ENCODE measurements at places on chromosomes 6 and 20.
A peak's percentile ranks its signal among the peaks of the same experiment; 100 is the strongest.

GRCh38 chr20:46543033-46543432, 7.4 kb downstream of the OCSTAMP start:
- DNase-seq: no peak

DNA sequence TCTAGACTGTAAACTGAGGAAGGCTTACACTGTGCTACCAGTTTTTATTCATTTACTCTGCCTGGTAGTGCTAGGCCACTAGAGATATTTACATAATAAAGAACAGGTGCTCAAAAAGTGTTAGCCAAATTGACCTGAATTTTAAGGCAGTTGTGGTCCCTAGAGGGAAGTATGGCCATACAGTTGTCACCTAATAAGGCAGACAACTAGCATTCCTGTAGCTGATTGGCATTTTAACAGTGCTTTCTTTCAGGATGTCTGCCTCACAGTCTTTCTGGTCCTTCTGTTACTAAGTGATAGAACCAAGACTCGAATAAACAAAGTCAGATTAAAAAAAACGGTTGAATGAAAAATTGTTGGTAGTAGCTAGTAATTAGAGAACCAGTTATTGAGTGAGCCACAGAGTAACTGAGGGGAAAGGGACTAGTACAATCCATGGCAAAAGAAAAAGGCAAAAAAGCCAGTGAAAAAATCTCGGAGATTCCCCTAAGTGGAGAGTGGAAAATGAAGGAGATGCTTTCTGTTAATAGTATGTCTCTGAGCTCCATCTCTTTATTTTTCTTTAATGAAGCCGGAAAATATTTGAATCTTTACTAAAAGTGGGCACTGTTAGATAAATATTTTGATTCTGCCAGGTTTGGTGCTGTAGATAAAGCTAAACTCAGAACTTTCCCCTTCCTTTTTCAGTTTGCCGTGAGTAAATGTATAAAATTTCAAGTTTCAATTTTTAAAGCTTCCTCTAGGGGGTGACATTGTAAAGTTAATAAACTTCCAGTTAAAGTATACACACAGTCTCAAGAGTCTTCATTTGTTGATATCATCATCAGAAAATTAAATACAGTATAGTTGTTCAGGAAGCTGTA, 9.1 kb downstream of the VTA1 start:
- no peak for DNase-seq

DNA sequence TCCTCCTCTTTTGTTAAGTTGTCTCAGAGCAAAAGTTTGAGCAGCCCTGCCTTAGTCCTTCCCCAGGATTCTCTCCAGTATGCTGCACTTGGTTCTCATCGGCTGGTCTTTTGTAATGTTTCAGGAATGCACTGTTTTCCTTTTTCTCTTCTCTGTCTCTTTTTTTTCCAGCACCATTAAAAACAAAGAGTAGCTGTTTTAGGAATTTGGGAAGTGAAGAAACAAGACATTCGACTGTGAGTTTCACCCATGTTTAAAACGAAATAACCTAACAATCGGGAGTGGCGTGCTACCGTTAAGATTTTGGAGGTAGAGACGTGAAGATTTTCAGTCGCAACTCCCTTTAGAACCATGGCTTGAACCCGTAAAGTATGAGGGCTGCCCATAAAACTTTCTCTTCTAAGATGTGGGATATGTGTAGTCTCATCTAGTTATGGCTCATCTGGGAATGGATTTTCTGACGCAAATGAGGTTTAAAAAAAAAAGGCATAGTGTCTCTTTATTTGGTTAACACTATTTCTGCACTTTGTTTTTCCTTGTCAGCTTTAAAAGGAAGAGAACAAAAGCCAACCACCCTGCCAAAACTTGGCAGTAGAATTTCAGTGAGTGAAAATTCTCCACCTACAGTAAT, 35.9 kb upstream of the RAB23 start:
- peak; percentile 54 for DNase-seq

GRCh38 chr6:149846321-149846720, 17.8 kb downstream of the LRP11 start:
- peak; percentile 87 for DNase-seq

DNA sequence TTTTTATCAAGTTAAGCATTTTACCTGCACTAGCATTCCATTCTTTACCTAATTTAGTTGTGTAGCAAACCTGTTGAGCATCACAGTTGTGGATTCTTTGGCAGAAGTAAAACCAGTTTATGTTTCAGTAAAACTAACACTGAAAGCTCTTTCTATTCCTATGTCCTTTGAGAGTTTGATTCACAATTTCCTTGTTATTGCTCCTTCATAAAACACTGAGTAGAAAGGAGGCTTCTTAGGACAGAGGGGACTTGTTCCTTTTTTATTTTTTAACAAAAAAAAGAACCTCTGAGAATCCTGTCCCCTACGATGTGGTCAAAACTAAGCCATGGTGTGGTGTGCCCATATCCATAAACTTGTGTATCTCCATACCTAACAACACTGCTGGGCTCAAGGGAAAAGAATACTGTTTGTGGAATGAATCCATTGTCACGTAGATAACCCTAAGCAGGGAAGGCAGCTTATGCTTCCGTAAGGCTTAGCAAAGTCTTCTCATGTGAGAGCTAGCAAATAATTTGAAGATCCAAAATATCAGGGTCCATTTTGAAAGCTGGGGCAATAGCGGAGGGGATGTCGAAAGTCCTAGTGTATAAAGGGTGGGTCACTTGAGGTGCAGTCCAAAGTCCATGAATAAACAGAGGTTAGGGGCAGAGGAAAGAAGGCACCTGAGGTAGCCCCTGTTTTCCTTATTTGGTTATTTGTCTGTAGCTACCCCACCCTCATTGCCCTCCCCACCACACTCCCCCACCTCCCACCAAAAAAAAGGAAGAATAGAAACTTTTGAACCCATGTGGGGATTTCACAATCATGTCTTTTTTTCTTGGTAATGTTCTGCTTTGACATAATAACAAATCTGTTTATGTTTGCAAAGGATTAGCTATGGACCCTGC, 71.0 kb downstream of the PLAGL1 start:
- no peak for DNase-seq

GRCh38 chr6:157226761-157227160, 96.6 kb downstream of the TMEM242 start:
- no peak for DNase-seq

- DNase-seq: peak; percentile 17
These were observed 607.3 kb upstream of the CITED2 start for GRCh38 chr6:139981768-139982181.

DNA sequence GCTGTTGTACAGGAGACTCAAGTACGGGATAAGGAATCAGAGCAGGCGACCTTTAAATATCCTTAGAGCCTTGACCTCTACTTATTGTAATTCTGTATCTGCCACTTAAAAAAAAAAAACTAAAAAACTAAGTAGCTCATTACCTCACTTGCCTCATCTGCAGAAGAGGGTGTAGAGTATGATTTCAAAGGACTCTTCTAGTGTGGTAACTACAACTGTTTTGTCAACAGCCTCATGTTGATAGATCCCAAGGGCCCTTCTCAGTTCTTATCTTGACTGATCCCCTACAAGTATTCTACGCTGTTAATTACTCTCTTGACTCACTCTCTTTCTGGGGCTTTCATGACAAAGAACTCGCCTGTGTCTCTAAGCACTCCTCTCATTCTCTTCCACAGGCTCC, 16.7 kb upstream of the PDYN start:
- DNase-seq: no peak

DNA sequence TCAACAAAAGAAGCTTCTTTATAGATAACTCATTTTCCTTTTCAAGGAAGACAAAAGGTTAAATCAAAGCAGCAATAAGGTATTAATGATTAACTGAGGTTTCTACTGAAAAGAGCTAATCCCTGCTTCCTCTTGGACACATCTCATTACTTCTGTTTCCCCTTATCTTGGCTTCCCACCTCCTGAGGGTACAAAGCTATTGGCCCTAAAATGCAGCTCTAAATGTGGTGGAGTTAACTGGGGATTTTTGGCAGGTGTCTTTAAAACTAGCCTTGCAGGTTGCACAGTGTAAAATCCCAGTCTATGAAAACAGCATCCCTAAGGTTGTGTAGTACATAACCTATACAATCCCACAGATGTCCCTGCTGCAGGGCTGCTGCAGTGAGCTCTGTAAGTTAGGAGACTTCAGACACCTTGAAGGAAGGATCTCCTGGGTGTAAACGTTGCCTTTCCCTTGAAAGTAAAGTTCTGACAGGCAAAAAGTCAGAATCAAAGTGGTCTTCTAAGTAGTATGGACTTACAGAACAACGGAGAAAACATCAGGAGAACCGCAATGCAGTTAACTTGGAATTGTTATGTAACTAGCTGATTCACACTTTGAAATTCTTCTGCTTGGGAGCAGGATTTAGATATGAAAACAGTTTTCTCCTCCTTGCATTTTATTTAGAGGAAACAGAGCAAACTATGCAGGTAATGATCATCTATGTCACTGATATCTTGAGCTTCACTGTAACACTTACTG, 71.7 kb upstream of the TRAF3IP2 start:
- DNase-seq: no peak

DNA sequence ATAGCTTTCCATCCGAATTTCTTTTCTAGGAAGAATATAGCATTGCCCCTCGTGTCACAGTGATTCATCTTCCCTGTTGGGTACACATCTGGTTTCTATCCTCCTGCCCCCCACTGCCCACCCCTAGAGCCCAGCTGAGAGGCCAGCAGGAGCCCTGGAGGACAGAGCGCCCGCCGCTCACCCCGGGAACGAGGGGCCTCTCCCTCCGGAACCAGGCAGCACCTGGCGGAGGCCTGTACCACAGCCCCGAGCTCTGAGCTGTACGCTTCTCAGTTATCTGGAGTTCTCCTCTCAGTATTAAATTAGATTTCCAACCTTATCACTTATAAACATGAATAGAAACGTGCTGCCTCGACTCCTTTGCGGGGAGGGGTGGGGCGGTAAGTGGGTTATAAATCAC, 6.0 kb downstream of the ANKRD60 start:
- no peak for DNase-seq
